ENCODE measurements at places on chromosomes 5 and 9.
A peak's percentile ranks its signal among the peaks of the same experiment; 100 is the strongest.

- DNase-seq = no peak
- no peaks in the 10 kb centered on the region for H3K36me3 ChIP-seq
- no peaks in the 10 kb centered on the region for H3K4me1 ChIP-seq
- peaks cover 3% of the 10 kb centered on the region for H3K27me3 ChIP-seq
- H3K4me3 ChIP-seq = no peak overlapping the region
Observed at GRCh38 chr9:104177003-104177611, 83.0 kb downstream of the SMC2 start.

DNA sequence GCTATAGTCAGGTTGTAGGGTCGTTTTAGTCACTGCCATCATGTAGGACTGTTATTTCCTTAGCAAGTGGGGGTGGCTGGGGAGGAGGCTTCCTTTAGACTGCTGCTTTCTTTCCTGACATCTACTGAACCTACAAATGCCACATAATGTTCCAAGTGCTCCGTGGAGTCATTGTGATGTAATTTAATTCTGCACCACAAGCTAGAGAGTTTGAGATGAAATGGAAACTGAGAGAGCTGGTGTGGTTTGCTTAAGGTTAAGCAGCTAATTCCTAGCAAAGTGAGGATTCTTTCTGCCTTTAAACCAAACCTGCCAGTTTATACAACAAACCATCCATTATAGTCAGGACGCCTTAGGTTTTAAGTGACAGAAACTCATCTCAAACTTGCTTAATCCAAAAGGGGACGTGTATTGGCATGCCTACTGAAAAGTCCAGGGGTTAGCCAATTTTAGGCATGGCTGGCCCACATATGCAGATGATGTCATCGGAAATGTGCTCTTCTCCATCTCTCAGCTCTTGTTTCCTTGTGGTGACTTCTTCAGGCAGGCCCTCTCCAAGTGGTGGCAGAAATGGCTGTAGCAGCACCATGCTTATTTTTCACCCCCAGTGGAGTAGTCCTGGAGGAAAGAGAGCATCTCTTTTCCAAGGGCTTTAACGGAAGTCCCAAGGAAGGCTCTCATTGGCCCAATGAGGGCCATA is 30.5 kb downstream of the ZNF618 start:
- no peak overlapping the region for H3K4me3 ChIP-seq
- no peaks in the 10 kb centered on the region for H3K4me1 ChIP-seq
- no peaks in the 10 kb centered on the region for H3K36me3 ChIP-seq
- DNase-seq = no peak
- peaks cover 6% of the 10 kb centered on the region for H3K27me3 ChIP-seq

DNA sequence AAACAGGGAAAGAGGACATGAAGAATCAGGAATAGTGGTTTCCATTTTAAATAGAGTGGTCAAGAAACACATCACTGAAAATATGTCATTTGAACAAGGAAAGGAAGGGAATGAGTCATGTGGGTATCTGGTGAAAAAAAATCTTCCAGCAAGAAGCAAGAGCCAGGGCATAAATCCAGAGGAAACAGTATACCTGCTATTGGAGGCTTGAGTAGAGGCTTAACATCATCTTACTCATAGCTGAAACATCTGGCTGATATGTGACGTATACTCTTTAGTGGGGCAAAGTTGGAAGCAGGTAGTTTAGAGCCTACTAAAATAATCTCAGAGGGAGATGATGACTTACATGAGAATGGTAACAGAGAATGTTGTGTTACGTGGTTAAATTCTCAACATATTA is 517.2 kb downstream of the CAAP1 start:
- no peaks in the 10 kb centered on the region for H3K27me3 ChIP-seq
- no peak for DNase-seq
- no peak overlapping the region for H3K4me3 ChIP-seq
- no peak overlapping the region for H3K27ac ChIP-seq
- no peaks in the 10 kb centered on the region for H3K36me3 ChIP-seq
- no peaks in the 10 kb centered on the region for H3K4me1 ChIP-seq

- no peak overlapping the region for H3K4me3 ChIP-seq
- peak; percentile 32 for DNase-seq
- no peaks in the 10 kb centered on the region for H3K27me3 ChIP-seq
- H3K27ac ChIP-seq = no peak overlapping the region
- H3K36me3 ChIP-seq = no peaks in the 10 kb centered on the region
Observed at GRCh38 chr5:146291421-146292074, 47.1 kb upstream of the POU4F3 start.

GRCh38 chr9:6214434-6214833 is 1.2 kb upstream of the IL33 start:
- H3K36me3 ChIP-seq = no peaks in the 10 kb centered on the region
- H3K27me3 ChIP-seq = peaks cover 6% of the 10 kb centered on the region
- H3K4me1 ChIP-seq = no peaks in the 10 kb centered on the region

GRCh38 chr5:102411-103043 is 10.6 kb downstream of the PLEKHG4B start:
- DNase-seq = no peak
- no peak overlapping the region for H3K27ac ChIP-seq
- no peaks in the 10 kb centered on the region for H3K4me1 ChIP-seq
- H3K27me3 ChIP-seq = peaks cover 11% of the 10 kb centered on the region
- H3K4me3 ChIP-seq = no peak overlapping the region

DNA sequence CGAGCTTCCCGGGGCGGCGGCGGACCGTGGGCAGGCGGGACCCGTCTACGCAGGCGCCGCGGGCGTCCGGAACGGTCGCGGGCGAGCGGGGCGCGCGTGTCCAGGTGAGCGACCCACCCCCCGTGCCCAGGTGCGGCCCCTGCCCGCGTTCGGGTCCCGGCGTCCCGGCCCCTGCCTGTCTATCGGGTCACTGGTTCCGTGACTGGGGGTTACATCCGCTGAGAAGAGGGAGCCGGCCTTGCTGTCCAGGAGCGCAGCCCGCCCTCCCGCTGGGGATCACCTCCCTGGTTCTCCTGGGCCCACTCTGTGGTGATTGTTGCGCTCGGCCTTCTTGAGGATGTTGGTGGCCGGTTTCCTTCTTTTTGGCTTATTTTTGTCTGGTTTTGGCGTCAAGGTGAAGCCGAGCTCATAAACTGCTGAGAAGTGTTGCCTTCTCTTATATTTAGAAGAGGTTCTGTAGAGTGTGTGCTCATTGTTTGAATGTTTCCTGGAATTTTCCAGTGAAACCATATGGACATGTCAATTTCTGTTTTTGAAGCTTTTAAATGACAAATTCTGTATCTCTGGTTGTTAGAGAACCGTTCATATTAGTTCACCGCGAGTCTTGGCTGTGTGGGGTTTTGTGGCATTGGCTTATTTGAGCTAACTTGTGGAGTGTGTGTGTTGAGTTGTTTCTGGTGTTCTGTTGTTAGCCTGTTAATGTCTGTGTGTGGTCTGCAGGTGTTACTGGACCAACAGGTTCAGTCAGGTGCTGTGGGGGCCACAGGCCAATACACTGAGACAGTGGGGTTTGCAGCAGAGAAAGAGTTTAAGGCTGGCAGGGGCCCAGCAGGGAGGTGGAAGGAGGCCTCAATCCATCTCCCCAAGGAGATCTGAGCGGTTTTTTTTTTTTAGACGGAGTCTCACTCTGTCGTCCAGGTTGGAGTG is 621 bp downstream of the CEP72 start:
- H3K36me3 ChIP-seq = peaks cover 4% of the 10 kb centered on the region
- H3K27ac ChIP-seq = peak overlapping the region; percentile 94
- peaks cover 32% of the 10 kb centered on the region for H3K4me1 ChIP-seq
- H3K27me3 ChIP-seq = peaks cover 9% of the 10 kb centered on the region
- no peak for DNase-seq

DNA sequence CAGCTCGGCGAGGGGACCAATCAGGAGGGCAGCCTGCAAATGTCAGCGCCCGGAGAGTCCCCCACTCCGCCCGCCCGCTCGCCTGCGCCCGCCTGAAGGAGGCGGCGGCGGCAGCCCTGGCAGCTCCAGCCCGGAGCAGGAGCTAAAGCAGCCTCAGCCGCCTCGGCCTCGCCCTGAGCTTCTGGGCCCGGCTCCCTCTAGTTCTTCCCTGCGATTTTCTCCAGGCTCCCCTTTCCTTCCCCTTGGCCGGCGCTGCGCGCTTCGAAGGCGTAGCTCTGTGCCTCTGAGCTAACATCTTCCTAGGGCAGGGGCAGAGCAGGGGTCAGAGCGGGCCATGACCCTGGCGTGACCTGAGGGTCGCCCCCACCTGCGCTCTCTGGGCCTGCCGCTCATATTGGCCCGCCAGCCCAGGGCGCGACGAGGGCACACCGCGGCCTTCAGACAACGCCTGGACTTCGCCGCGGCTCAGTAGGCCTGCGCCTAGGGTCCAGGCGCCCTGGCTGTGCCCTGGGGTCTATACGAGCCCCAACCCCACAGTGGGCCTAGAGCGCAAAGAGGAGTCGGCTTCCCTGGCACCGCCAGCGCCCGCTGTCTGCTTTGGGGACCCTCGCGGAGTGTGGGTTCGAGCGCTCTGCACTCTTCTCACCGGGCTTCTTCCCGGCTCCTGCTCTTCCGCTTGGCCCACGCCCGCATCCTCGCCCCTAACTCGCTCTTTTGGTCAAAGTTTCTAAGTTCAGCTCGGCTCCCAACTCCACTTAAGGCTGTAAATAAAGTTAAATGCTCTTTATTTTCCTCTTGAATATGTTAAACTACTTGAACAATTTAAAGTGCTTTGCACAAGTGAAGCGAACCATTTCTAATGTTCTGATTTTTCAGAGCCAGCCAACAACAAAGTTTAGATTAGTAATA is 504 bp upstream of the OTP start:
- H3K4me1 ChIP-seq = peaks cover 30% of the 10 kb centered on the region
- H3K27ac ChIP-seq = no peak overlapping the region
- H3K36me3 ChIP-seq = peaks cover 20% of the 10 kb centered on the region
- H3K27me3 ChIP-seq = peaks cover 54% of the 10 kb centered on the region
- no peak for DNase-seq
- peak overlapping the region; percentile 31 for H3K4me3 ChIP-seq

DNA sequence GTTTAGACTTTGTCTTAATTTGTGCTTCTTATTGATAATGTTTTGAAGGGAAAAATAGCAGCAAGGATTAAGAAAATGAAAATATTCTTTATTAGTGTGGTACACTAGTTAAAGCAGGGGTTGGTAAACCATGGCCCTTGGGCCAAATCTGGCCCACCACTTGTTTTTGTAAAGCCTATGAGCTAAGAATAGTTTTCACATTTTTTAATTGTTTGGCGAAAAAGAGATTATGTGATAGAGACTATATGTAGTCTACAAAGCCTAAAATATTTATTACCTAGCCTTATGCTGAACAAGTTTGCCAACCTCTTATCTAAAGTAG is 57.2 kb downstream of the KCNN2 start:
- H3K27me3 ChIP-seq = no peaks in the 10 kb centered on the region
- H3K4me1 ChIP-seq = no peaks in the 10 kb centered on the region
- no peaks in the 10 kb centered on the region for H3K36me3 ChIP-seq
- no peak for DNase-seq

DNA sequence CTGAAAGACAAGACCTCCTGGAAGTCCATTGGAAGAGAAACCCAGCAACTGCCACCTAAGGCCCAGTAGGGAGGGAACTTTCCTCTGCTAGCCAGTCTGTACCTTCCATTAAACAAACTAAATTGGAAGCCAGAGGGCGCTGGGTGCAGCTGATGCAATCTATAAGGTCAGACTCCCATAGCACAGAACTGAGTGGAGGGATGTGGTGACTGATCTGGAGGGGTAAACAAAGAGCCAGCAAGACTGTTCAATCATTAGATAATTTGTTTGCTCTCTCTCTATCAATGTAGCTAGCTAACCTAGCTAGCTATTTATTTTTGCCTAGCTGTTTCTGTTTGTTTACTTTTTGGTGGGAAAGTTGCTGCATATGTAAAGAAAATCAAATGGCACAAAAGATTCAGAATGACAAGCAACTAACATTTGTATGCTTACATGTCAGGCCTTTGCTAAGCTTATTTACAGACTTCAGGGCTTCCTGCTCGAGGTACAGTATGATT is 291.8 kb upstream of the DAB2 start:
- H3K27ac ChIP-seq = no peak overlapping the region
- no peaks in the 10 kb centered on the region for H3K36me3 ChIP-seq
- peaks cover 2% of the 10 kb centered on the region for H3K27me3 ChIP-seq

GRCh38 chr5:137350791-137351190 is 148.3 kb downstream of the SPOCK1 start:
- no peaks in the 10 kb centered on the region for H3K36me3 ChIP-seq
- no peak for DNase-seq
- H3K27me3 ChIP-seq = peaks cover 29% of the 10 kb centered on the region
- H3K4me1 ChIP-seq = no peaks in the 10 kb centered on the region

- peaks cover 8% of the 10 kb centered on the region for H3K4me1 ChIP-seq
- H3K36me3 ChIP-seq = no peaks in the 10 kb centered on the region
- H3K27ac ChIP-seq = no peak overlapping the region
- H3K27me3 ChIP-seq = peaks cover 2% of the 10 kb centered on the region
- no peak for DNase-seq
Observed at GRCh38 chr5:142411656-142412425, 87.0 kb upstream of the SPRY4 start.

GRCh38 chr5:74040811-74041491 is 415.0 kb downstream of the ARHGEF28 start:
- H3K4me1 ChIP-seq = no peaks in the 10 kb centered on the region
- no peak overlapping the region for H3K4me3 ChIP-seq

- H3K27ac ChIP-seq = no peak overlapping the region
- DNase-seq = no peak
- no peaks in the 10 kb centered on the region for H3K4me1 ChIP-seq
- H3K27me3 ChIP-seq = peaks cover 15% of the 10 kb centered on the region
- H3K36me3 ChIP-seq = no peaks in the 10 kb centered on the region
Observed at GRCh38 chr9:121567500-121568342, 68.1 kb upstream of the GGTA1 start.

GRCh38 chr5:140795259-140795641 is 598 bp downstream of the PCDHA2 start:
- H3K4me3 ChIP-seq = no peak overlapping the region
- peaks cover 67% of the 10 kb centered on the region for H3K36me3 ChIP-seq
- no peak overlapping the region for H3K27ac ChIP-seq
- peaks cover 28% of the 10 kb centered on the region for H3K27me3 ChIP-seq
- no peaks in the 10 kb centered on the region for H3K4me1 ChIP-seq

DNA sequence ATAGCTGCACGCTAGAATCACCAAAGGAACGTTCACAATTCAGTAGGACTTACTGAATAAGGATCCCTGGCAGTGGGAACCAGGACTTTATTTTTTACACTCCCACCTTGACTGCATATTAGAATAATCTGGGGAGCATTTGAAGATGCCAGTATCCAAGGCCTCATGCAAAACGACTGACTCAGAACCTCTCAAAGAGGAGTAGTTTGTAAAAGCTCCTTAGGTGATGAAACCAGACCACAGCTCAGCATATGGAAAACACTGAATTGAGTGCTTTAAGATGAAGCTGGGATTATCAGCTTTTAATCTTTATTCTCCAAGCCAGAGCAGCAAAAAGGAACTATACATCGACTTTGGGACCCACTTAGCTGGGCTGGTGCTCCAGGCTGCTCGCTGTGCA is 288.3 kb downstream of the MLLT3 start:
- no peaks in the 10 kb centered on the region for H3K27me3 ChIP-seq
- no peak overlapping the region for H3K27ac ChIP-seq
- no peaks in the 10 kb centered on the region for H3K36me3 ChIP-seq
- H3K4me3 ChIP-seq = no peak overlapping the region
